ENCODE measurements at places on chromosomes 16 and 17.

DNA sequence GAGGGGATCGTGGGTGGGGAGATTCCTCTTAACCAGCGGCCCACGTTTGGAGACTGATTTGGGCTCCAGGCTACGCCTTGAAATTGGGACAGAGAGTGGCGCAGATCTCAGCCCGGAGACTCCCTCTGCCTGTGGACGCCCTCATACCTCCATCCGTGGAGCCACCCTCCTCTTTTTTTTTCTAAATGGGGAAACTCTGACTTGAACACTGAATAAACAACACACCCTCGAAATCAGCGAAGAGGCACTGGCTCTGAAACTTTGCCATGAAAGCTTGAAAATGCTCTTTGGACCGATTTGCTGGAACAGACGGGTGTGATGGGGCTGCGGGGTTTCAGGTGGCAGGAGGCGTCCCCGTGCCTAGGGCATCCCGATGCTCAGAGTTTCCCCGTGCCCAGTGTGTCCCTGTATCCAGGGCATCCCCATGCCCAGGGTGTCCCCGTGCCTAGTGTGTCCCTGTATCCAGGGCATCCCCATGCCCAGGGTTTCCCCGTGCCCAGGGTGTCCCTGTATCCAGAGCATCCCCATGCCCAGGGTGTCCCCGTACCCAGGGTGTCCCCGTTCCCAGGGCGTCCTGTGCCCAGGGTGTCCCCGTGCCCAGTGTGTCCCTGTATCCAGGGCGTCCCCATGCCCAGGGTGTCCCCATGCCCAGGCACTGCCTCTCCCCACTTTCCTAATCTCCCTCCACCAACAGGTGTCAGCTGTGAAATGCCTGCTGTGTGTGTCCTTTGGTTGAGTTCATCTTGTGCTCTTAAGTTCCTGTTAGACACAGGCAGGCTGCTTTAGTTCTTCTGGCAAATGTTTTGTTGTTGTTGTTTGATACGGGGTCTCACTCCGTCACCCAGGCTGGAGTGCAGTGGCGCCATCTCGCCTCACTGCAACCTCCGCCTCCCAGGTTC lies 187.0 kb downstream of the SEC14L1 start:
- peak; percentile 25 for DNase-seq

GRCh38 chr17:235831-236640 lies 54.6 kb upstream of the DOC2B start:
- no peak for DNase-seq

DNA sequence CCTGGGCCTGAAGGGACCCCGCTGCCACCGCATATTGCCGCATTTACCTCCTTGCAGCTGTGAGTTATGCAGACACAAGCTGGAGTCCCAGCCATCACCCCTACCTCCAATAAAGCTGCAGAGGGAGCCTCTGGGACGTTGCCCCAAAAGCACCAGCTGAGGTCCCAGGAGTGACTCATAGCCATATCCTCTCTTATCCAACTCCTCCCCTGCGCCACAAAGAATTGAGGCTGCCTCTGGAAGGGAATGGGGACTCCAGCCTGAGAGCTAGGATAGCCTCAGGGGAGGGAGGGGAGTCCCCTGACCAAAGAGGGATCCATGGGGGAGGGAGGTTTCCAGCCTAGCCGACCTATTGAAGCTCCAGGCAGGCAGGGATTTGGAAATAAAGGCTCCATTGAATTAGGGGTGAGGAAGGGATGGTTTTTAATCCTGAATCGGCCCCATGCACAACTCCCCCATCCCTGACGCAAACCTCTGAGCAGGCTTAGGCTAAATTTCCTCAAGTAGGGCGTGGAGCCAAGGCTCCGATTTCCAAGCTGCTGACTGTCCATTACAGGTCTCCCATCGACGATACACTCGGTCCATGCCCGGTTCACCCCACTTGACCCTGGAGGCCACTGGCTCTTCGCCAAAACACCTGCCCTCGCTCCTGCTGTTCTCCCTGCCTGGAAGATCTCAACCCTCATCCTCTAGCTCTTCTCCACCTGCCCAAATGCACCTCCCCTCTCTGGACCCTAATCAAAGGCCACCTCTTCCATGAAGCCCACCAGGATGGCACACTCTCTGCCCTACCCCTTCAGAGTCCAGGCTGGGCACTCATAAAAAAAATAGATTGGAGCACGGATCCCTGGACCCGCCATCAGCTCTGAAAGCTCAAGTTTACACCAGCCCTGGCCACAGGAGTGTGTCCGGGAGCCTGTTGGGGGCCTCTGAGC lies 27.5 kb downstream of the PIMREG start:
- DNase-seq = no peak

- DNase-seq = no peak
Measured at GRCh38 chr16:49352892-49353291, 20.7 kb upstream of the C16orf78 start.

DNA sequence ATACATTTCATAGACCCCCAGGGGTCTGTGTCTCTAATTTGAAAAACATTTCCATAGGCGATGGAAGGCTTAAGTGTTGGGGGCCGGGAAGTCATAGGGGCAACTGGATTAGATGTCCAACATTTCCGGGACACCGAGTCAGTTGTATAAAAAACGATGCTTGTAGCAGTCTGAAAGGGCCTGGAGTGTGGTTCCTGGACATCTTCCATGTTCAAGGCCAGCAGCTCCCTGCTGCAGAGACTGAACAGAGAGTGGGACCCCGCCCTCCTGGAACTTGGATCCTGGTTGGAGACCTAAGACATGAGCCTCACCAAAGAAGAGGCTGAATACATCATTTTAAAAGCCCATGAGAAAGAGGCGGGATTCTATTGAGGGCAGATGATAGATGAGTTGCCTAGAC lies 82.0 kb upstream of the ZNF423 start:
- no peak for DNase-seq

DNA sequence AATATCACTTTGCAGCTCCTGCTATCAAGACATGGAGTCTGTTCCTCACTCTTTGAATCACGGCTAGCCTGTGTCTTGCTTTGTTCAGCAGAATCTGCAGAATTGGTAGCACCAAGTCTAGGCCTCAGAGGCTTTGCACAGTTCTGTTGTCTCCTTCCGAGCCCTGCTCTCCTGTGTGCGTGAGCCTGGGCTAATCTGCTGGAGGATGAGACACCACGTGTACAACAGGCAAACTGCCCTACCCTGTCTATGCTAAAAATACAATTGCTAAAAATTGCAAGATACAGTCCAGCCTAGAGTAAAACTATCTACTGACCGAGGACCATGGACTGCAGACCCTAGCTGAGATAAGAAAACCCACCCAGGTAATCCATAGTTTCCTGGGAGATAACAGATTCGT lies 484.7 kb downstream of the NPIPA7 start:
- DNase-seq = no peak

GRCh38 chr17:45306094-45306493 lies 10.7 kb downstream of the MAP3K14 start:
- no peak for DNase-seq

DNA sequence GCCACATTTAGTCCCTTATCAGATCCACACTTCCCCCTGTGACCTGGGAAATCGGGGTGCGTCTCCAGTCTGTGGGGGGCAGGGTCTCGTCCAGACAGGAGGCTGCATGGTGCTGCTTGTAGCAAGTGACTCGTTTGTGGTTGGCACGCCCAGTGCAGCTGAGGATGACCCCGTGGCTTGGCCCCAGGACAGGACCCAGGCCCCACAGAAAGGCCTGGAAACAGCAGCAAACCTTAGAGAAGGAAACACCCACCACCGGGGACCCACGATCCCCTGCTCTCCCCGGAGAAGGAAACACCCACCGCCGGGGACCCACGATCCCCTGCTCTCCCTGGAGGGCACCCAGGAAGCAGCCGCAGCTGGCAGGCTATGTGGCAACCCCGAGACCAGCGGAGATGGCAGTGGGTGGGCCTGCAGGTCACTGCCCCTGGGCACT lies 8.2 kb upstream of the C16orf95 start:
- DNase-seq = no peak

DNA sequence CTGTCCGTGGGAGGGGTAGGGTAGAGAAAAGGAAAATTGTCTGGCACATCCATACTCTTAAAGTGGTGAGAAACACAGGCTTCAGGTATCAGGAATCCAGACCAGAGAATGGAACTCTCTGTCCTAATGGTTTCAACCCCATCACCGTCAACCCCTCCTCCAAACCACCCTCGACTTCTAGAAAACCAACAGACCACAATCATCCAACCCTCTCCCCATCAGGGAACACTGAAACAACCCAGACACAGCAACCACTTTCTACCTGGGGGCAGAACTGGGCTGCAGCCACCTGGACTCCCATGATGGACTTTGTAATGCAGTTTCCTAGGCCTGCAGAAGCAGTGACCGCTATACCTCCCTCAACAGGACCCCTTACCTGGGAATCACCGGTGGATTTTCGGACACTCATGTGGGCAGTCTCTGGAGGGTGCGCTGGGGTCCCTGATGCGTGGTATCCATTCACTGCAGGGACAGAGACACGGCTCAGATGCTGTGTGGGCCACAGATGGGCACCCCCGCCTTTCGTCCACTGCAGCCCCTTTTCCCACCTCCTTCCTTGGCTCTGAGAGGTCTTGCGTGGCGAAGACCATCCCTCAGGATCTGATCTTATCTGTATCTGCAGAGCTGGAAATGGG lies 64.3 kb upstream of the RCVRN start:
- no peak for DNase-seq
